ENCODE measurements at places on chromosomes 1 and 21. TPM values are rescaled to one million over a fixed set of nuclear protein-coding genes. Genes with fewer than 3 reads are reported as not detected.

GRCh38 chr1:30147188-30147587 is 576.2 kb downstream of the MATN1 start:
- DNase-seq = no peak

DNA sequence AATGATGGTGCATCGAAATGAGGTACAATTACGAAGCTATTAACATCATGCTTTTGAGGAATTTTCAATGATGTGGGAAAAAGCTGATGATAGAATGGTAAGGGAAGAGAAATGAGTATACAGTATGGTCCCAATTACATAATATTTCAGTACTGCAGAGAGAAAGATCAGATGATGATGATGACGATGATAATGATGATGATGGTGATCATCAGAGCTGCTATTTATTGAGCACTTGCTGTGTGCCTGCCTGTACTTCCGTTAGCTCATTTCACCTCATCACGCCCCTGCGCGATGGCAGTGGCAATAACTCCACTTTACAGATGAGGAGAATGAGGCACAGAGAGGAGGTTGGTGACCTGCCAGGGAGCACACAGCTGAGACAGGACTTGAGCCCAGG is 620.8 kb downstream of the MATN1 start:
- DNase-seq = no peak

GRCh38 chr1:90605070-90605469 is 112.0 kb downstream of the BARHL2 start:
- no peak for DNase-seq

DNA sequence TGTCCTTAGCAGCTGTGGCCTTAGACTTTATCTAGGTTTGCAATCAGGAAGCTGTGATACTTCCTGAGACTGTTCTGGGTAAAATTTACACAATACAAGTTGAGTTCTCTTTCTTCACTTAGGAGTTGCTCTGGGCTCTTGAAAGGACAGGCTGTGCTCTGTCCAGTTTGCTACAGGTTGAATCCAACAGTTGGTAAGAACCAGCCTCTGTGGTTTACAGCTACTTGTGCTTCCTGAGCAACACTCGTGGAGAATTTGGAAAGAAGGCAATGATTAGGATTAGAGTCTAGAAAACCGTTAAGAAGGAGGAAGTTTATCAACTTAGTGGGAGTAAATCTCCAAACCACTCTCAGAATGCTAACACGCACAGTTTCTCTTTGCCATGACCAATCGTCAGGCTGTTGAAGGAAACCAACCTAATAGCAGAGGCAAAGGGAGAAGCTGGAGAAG is 26.8 kb downstream of the GFI1 start:
- DNase-seq = no peak

DNA sequence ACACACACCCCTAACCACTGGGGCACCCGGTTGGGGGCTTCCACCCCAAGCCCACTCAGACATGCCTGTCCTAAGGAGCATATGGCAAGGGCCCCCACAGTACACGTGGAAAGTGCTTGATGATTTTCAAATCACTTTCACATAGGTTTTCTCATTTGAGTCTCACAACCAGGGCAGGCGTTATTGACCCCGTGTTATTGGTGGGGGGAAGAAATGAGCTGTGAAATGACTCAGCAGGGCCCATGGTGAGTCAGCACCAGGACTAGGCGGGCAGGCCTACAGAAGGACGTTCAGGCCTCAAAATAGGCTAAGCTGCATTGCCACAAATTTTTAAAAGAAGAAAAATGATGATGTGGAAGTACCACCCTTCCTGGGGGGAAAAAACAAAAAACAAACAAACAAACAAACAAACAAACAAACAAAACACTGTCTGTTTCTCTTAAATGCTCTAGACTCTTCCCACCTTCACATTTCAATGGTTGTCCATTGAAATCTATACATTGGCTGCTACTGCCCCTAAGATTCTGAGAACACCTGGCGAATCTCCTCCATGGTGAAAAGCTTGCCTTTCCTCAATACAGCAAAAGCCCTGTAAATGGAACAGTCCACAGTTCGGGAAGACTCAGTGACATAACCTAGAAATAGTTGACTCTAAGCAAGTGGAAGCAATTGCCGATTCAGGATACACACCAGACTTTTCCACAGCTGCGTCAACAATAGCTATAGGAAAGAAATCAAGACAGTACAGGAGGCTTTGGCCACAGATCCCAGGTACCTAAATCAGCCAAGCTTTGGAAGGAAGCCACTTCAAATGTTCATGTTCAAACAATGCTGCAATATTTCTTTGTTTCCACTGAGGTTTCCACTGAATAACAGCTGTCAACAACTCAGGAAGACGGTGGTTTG is 234.7 kb downstream of the TOMM20 start:
- DNase-seq = peak; percentile 80

GRCh38 chr1:212752934-212753497 is 38.6 kb downstream of the NSL1 start:
- DNase-seq = no peak

DNA sequence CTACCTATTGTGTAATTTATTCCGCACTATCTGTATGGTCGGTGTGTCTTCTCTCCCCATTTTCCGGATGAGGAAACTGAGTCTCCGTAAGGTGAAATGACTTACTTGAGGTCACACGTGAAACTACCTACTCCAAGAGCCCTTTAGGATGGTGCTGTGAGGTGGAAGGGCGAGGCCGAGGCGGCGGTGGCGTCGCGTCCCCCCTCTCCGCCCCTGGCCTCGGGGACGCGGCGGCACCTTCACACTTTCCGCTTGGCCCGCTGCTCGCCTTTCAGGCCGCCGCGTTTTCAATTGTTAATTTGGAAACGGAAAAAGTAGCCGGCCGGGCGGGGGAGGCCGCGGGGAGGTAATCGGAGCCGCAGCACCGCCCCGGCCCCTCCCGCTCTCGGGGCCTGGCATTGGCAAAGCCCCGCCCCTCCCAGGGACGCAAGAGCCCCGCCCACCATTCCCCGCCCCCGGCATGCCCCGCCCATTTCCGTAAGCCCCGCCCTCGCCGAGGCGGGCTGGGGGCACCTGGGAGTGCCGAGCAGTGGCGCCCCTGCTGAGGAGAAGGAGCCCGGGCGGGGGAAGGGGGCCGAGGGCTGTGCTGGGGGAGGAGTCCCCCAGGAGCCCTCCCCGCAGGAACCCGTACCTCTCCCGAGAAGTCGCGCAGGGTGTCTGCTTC is 18.6 kb downstream of the KCNQ4 start:
- DNase-seq = peak; percentile 59

GRCh38 chr1:50783286-50783685 is 176.8 kb downstream of the FAF1 start:
- no peak for DNase-seq

DNA sequence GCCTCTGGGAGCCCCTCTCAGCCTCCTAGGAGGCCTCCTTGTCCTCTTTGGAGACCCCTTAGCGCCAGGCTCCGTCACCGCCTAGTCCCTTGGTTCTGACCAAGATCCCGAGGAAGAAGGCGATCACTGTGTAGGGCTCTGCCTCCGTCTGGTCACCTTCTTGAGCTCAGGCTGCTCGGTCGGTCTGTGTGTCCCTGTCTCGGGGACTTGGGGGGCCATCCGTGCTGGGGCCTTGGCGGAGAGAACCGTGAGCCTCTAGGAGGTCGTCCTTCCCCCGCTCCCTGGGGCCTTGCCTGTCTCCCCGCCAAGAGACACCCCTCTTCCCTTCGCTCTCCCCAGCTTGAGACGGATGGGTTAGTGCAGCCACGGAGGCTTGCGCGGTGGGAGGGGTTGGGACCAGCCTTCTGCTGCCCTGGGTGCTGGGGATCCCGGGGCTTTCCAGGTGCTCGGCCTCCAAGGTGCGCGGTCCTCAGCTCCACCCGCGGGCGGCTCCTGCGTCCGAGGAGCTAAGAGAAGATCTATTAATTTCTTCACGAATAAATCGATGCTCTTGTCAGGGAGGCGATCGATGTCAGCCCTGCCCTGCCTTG is 701 bp upstream of the INSRR start:
- no peak for DNase-seq

GRCh38 chr1:202189918-202190715 is 3.5 kb upstream of the LGR6 start:
- DNase-seq = peak; percentile 6

DNA sequence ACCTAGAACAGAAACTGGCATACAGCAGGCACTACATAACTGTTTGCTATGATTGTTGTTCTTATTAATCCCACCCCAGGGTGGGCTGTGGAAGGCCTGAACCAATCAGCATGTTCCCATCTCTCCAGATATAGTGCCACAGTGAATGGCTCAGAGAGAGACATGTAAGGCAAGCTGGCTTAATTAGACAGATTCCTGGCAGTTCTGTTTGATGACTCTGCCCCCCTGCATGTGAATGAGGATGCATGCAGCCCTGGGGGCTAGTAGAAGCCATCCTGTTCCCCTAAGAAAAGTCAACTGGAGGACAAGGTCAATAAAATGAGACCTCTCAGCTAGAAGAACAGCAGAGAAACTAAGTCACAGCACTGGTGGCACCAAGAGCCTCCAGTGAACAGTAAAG is 130.3 kb downstream of the GLIS1 start:
- DNase-seq = no peak

- no peak for DNase-seq
These were observed 2.6 kb upstream of the ABCB10 start for GRCh38 chr1:229561141-229561540.

DNA sequence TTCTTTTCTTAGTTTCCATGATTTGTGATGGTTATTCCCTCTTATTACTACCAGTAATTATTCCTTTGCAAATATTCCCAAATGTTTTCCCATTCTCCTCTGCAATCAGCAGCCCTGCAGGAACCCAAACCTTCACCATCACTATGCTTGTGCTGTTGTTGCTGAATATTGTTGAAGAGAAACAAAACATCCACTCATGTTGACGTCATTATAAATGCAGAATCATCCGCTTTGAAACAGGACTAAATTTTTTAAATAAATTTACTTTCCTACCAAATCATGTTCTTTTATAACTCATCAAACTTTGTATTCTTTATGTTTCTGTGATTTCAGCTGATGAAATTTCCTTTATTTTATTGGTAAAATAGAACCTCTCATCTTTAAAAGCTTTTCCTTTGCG is 787.0 kb upstream of the B3GALT2 start:
- DNase-seq = no peak

DNA sequence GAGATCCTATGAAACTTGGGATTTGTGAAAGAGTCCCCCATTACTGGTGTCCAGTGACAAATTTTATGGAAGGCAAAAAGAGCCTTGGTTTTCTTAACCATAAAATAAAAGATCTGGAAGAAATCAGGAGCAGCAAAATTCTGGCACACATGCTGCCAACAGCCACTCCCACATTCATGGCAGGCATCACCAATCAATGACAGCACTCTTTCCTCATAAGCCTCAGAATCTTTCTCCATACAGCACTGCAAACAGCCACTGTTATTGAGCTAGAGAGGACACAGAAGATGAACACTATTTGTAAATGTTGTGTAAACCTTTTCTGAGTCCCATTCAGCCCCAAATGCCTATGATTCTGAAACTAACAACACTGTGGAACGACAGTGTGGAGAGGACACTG is 162.2 kb downstream of the RRAGC start:
- no peak for DNase-seq

- DNase-seq = peak; percentile 84
These were observed 21.0 kb downstream of the CNIH4 start for GRCh38 chr1:224377676-224378006.

DNA sequence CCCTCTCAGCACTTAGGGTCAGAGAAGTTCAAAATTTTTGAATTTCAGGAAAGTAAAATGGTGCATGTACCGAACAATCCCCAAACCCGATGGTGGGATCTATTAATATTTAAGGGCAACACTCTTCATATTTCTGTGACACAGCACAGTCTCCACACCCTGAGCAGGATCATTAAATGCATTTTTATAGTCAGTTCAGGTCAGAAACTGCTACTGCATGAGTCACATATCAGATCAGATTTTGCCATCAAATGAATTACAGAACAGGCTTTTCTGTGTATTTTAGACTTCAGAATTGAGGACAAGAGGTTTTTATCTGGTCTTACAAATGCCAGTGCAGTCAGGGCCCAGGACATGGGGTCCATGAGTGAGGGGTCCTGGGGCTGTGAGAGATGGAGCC is 79.2 kb downstream of the RIPK4 start:
- DNase-seq = no peak

DNA sequence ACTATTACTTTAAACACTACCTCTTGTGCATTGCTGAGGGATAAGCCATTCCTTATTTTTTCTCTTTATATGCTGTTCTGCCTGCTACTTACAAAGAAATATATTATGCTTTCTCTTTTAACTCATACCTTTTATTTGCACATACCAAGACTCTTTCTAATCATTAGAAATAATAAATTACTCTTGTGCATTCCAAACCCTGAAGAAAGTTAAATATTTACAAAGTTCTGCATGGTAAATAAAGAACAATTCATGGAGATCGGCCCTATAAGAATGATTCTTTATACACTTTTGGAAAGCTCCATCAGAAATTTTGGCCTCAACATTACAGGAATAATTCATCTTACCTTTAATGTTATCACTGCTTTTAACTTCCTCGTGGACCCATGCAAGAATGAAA is 86.7 kb upstream of the PALMD start:
- DNase-seq = no peak

DNA sequence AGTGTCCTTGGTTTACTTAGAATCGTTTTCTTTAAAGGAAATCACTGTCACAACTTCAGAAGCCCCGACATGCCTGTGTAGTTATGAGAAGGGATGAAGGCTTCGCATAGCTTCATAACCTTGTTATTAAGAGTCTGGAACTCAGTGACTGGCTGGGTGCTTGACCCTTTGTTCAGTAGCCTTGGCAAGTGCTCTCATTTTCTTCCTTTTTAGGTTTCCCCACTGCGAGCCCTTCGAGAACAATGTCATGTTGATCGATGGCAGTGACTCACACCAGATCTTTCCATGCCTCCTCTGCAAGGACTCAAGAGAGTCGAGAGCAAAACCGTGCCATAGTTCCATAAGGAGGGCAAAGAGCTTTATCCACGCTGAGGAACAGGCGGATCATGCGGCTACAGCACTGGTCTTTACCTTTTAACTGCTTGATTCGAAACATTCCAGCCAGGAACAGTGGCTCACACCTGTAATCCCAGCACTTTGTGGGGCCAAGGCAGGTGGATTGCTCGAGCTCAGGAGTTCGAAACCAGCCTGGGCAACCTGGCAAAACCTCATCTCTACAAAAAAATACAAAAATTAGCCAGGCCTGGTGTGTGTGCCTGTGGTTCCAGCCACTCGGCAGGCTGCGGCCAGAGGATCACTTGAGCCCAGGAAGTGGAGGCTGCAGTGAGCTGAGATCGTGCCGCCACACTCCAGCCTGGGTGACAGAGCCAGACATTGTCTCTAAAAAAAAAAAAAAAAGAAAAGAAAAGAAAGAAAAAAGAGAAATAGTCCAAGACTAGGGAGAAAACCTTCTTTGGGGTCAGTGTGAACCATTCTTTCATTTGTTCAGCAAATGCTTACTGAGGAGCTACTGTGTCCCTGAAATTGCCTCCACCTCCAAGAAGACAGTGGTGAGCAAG is 95.4 kb upstream of the ERRFI1 start:
- DNase-seq = peak; percentile 94

GRCh38 chr1:36384542-36385409 is 948 bp downstream of the STK40 start:
- DNase-seq = no peak

Gene RHD
- total RNA-seq = 0.28 TPM

Gene FBXO2
- total RNA-seq = 0.56 TPM

Gene HSPG2
- total RNA-seq = 15.8 TPM

Gene C1orf174
- total RNA-seq = 45.7 TPM

Gene BCL2L15
- under 0.01 TPM for total RNA-seq

Gene NKAIN1
- under 0.01 TPM for total RNA-seq

Gene RPF1
- 30.3 TPM for total RNA-seq

Gene LRRC7
- under 0.01 TPM for total RNA-seq

Gene C1orf87
- total RNA-seq = not detected

Gene ST6GALNAC3
- 0.56 TPM for total RNA-seq

Gene C2CD2
- total RNA-seq = 25.3 TPM

Gene VAV3
- 0.18 TPM for total RNA-seq
